ENCODE measurements at places on chromosomes 1 and 21.

- no peak for DNase-seq
Measured at GRCh38 chr1:150161747-150162581, 12.2 kb downstream of the PLEKHO1 start.

- no peak for DNase-seq
Measured at GRCh38 chr21:25240974-25241373, 366.3 kb downstream of the MRPL39 start.

DNA sequence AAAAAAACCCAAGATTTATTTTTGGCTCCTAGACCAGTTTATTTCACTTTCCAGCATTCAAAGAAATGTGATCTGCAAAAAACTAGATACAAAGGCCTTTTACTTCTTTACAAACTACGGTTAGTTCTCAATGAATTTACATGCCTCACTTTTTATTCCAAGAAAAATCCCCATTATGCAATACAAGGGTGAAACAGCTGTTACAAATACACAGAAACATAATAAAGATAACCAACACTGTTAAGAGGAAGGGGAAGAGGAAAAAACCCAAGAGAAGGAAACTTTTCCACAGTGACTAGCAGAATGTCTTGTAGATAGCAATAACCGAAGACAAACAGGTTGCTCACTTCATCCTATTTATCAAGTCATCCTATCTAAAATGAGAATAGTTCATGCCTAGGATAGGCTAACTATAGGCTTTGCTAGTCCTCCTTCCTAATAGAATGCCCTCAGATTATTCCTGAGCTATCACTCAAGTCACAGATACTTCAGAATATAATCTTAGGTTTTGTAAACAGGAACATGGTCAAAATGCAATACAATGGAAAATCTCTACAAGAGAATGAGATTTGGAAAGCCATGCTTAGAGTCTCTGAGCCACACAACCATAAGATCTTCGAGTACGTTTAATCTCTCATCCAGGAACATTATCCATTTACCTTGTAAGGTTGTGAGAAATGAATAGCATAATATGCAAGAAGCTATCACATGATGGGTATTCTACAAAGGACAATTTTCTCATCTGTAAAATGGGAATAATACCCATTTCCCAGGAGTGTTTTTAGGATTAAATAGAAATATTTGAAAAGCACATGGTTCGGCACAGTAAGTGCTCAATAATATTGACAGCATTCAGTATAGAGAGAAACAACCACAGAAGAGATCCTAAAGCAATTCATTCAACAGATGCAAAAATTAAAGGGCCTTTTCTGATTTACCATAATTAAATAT, 5.4 kb downstream of the PNRC2 start:
- no peak for DNase-seq

GRCh38 chr21:31164713-31165694, 126.7 kb upstream of the KRTAP19-8 start:
- no peak for DNase-seq

DNA sequence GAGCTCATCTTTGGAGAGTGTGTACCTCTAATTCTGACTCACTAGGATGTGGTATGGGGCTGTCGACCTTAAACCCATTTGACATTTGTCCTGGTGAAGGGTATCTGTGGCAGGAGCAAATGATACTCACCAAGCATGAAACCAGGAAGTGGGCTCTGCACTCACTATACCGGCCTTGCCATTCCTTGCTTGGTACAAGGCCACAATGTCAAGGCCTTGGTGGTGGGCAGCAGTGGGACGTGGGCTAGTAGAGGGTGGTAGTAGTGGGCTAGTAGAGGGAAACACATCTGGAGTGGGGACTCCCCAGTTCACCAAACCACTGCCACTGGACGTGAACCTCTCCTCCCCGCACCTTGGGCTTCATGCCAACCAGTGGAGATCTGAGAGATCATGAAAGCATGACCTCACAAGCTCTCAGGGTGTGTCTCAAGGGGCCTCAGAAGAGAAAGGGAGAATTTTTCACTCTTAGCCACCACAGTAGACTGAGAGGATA, 11.5 kb downstream of the TNFSF4 start:
- DNase-seq: peak; percentile 77

- no peak for DNase-seq
Measured at GRCh38 chr1:109796484-109797302, 33.0 kb upstream of the EPS8L3 start.
